H9 (cell line): ENCODE measurements at places on chromosomes 5 and 9. TPM values are rescaled to one million over a fixed set of nuclear protein-coding genes. Genes with fewer than 3 reads are reported as not detected.

DNA sequence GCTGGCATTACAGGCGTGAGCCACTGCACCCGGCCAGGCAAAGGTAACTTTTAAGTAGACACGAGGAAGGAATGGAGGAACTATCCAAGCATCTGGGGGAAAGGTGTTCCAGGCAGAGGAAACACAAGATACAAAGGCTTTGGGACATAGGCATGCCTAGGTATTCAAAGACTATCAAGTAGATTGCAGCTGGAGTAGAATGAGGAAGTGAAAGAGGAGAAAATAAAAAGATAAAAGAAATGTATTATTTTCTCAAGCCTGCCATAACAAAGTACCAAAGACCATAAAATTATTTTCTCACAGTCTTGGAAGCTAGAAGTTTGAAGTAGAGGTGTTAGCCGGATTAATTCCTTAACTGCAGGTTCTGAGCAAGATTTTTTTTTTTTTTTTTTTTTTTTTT lies 39.9 kb upstream of the GRIN3A start:
- H3K4me3 ChIP-seq: no peak overlapping the region
- H3K27ac ChIP-seq: no peak overlapping the region
- H3K4me1 ChIP-seq: no peaks in the 10 kb centered on the region
- DNase-seq: no peak
- no peaks in the 10 kb centered on the region for H3K27me3 ChIP-seq

- peak; percentile 76 for DNase-seq
- peak within 1 kb of the TSS; percentile 2; the same call in 1 of the 2 replicates for H3K4me3 ChIP-seq
These were observed at the start of gene GNA14 for GRCh38 chr9:77648234-77649108. GNA14 (minus strand) TSS chr9:77648322; CDS start chr9:77647793, 529 bp downstream.

GRCh38 chr9:100150214-100150613 lies 51.2 kb downstream of the INVS start:
- H3K4me3 ChIP-seq: no peak overlapping the region
- no peaks in the 10 kb centered on the region; the same call in none of the 2 replicates for H3K4me1 ChIP-seq
- no peak for DNase-seq
- H3K27me3 ChIP-seq: no peaks in the 10 kb centered on the region
- no peak overlapping the region for H3K27ac ChIP-seq

DNA sequence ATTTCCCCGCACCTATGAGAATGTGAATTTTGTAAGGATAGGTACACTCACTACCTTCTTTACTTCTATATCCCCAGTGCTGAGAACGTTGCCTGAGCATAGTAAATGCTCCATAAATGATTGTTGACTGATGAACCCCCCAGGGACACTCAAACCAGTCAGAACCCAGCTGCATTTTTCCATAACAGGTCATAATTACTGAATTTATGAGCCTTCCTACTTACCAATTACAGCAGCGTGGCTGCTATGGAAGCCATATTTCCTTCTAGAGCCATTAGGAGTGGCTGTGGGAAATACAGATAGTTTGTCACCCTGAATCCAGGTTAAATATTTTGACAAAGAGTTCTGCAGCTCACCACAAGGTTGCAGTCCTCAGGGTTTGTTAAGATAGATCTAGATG lies 135.0 kb downstream of the TAF11L14 start:
- H3K27me3 ChIP-seq: no peaks in the 10 kb centered on the region
- H3K36me3 ChIP-seq: no peaks in the 10 kb centered on the region; the same call in 1 of the 2 replicates
- H3K4me1 ChIP-seq: no peaks in the 10 kb centered on the region
- DNase-seq: no peak
- H3K4me3 ChIP-seq: no peak overlapping the region

GRCh38 chr5:127307868-127308267 lies 17.3 kb downstream of the MEGF10 start:
- DNase-seq: no peak
- H3K4me1 ChIP-seq: peaks cover 15% of the 10 kb centered on the region
- no peaks in the 10 kb centered on the region for H3K27me3 ChIP-seq
- H3K36me3 ChIP-seq: peaks cover 17% of the 10 kb centered on the region
- H3K27ac ChIP-seq: no peak overlapping the region

DNA sequence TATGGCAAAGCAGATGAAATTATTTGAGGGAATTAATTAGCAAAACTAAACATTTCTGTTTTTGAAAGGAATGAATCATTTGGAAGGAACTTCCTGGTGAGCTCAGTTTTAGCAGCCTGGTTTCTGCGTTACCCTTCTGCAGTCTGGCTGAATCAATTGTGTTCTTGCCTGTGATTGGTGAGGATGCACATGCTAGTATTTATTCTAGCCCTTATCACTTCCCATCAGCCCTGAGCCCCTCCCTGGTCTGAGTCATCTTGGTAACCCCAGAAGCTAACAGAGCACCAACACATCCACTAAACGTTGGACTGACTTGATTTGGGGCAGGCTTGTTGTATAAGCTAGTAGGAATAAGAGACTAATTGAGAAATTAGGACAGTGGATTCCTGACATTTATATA lies 6.6 kb downstream of the TJP2 start:
- peaks cover 14% of the 10 kb centered on the region for H3K36me3 ChIP-seq
- no peaks in the 10 kb centered on the region for H3K27me3 ChIP-seq
- peaks cover 12% of the 10 kb centered on the region for H3K4me1 ChIP-seq
- no peak for DNase-seq
- H3K27ac ChIP-seq: no peak overlapping the region

- no peak for DNase-seq
- H3K4me3 ChIP-seq: no peak overlapping the region
- H3K4me1 ChIP-seq: peaks cover 6% of the 10 kb centered on the region
- H3K27me3 ChIP-seq: no peaks in the 10 kb centered on the region
- no peak overlapping the region for H3K27ac ChIP-seq
These were observed 50.2 kb downstream of the FXN start for GRCh38 chr9:69085569-69086283.

DNA sequence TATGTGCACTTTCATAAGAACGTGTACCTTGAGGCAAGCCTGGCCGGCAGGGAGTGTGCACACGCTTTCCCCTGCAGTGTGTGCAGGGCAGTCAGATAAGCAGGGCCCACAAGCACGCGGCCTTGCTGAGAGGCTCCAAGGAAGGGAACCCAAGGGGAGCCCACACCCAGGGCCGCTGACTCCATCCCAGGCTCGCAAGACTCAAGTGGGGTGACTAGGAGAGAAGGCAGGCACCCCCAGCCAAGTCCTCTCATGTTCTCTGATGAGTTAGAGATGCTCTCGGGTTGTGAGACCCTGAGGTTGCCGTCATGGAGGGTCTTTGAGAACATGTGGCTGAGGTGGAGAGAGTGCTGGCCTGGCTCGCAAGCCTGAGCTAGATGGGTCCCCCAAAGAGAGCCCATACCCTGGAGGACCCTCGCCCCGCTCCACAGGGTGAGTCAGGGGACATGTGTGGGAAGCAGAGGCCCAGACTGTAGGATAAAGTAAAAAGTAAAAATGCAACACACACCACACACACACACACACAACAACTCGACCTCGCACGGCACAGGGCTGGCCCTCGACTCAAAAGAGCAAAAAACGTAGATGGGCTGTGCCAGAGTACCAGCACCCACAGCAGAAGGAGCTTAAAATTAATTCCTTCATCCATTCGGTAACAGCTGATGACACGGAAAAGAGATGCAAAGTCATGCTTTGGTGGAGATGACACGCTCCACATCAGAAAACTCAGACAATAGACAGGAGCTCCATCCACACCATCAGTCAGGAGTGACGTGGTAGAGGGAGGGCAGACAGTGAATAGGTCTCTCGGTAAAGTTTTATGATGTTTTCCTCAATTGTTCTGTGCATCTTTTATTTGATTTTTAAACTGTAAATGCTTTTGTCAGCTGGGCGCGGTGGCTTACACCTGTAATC lies 54.8 kb upstream of the NKD2 start:
- H3K36me3 ChIP-seq: no peaks in the 10 kb centered on the region
- no peak overlapping the region for H3K27ac ChIP-seq
- H3K4me1 ChIP-seq: no peaks in the 10 kb centered on the region
- H3K27me3 ChIP-seq: no peaks in the 10 kb centered on the region

DNA sequence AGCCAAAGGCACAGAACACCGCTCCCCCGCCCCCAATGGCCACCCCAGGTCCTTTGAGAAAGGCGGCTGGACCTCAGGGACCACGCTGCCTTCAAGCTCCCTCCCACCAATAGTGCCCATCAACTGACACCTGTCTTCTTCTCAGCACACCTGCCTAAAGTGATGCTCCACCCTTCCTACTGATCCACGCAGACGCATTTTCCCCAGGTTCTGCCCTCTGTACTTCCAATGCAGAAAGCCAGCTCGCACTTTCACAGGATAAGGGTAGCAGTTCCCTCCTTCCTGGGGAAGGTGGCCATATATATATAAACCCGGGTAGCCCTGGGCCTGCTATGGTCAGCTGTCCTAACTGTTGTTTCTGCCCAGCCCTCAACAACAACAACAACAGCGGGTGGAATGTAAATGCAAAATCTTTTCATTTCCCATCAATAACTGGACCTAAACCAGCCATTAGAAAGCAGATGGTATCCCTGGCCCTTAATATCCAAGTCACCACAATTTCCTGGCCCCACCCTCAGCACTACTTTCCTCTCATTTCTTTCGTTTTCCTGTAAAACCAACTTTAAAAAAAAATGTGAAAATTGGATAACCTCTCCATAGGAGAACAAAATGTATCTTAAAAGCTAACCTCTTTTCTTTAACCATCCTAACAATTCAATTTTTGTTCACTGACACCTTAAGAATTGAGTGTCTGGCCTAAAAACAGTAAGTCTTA lies 1.7 kb downstream of the GOLM1 start:
- H3K36me3 ChIP-seq: 0 out of 3 replicates have a peak, but pooled peaks cover under 1% of the 10 kb centered on the region
- H3K4me1 ChIP-seq: no peaks in the 10 kb centered on the region; the same call in 1 of the 2 replicates
- peak overlapping the region; percentile 86 for H3K4me3 ChIP-seq
- peaks cover 3% of the 10 kb centered on the region; the same call in 1 of the 2 replicates for H3K27me3 ChIP-seq

GRCh38 chr5:132666310-132667123 lies 7.3 kb upstream of the IL4 start:
- H3K27ac ChIP-seq: no peak overlapping the region
- H3K27me3 ChIP-seq: no peaks in the 10 kb centered on the region
- no peak overlapping the region for H3K4me3 ChIP-seq
- H3K36me3 ChIP-seq: no peaks in the 10 kb centered on the region; the same call in 1 of the 2 replicates

DNA sequence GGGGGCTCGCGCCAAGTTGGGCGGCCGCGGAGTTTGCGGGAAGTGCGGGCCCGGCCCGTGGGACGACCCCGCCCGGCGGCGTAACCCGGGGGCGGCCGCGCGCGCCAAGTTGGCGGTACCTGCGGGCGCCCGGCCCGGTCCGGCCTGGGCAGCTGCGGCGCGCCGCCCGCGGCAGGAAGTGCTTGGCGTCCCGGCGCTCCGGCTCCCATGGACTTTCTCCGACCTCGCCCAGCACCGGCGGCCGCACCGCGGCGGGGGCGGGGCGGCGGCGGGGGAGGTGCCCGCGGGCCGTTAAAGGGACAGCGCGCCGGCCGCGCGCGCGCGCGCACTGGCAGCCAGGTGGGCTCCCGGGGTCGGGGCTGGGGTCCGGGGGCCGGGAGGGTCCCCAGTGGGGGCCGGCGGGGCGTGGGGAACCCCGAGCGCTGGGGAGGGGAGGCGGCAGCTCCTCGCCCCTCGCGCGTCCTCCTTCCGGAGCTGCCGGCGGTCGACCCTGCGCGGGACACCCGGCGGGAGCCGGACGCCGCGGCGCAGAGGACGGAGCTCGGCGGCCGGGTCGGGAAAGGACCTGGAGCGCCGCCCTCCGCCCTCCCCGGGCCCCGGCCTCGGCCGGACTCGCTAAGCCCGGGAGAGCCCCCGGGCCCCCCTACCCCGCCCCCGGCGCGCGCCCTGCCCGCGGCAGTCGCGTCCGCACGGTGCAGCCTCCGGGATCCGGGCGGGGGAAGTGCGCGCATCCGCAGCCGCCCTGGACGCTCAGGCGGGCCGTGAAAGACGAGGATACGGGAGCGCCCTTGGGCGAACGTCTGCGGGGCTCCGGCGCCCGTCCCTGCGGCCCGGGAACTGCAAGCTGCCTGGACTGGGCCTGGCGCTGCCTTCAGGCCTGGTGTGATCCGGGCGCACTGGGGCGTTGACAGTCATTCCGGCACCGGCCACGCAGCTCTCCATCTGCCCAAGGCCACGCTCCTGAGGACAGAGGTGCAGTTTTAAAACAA lies at the start of gene NACC2:
TSS of gene NACC2 (minus strand) at position 220 of the 989 bp plus-strand sequence. CDS start 44,768 bp downstream, outside the sequence.
- no peak for DNase-seq
- H3K4me1 ChIP-seq: no peaks in the 10 kb centered on the region
- H3K27me3 ChIP-seq: peaks cover 3% of the 10 kb centered on the region; the same call in 1 of the 2 replicates
- H3K36me3 ChIP-seq: no peaks in the 10 kb centered on the region
- H3K4me3 ChIP-seq: peak within 1 kb of the TSS; percentile 77

DNA sequence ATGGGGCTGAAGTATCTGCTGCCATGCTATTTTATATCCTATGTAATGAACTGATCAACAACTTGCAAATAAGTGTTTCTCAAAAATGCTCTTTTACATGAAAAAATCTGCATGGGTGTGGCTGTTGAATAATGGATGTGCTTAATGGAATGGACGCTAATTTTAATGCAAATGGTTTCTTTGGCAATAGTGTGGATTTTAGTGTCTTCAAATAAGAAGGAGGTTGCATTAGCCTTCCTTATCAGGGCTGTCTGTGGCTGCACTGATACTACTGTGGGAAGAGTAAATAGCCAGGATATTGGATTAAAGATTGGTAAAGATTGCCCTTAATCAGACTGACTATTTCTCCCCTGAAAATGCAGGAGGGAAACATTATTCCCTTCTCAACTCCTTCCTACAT lies 121.9 kb upstream of the STK32A start:
- no peak overlapping the region for H3K27ac ChIP-seq
- no peak overlapping the region for H3K4me3 ChIP-seq
- H3K4me1 ChIP-seq: no peaks in the 10 kb centered on the region; the same call in 1 of the 2 replicates
- DNase-seq: no peak
- H3K27me3 ChIP-seq: no peaks in the 10 kb centered on the region

DNA sequence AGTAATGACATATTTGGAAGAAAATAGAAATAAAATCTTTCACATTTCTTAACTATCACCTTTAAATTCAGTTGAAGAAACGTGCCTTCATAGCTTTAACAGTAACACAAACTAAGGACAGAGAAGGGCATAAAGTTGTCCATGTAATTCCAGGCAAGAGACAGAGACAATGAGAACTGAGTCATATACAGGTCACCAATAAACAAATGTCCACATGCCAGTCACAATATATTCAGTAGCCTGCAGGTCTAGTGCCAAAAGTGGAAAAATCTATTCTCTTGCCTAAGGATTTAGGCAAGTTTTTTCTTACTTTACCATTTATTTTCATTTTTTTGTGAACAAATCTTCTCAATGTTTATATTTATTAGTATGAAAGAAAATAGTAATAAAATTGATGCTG lies 1711.5 kb upstream of the NUDT12 start:
- H3K36me3 ChIP-seq: no peaks in the 10 kb centered on the region
- no peak for DNase-seq
- no peak overlapping the region for H3K27ac ChIP-seq
- H3K4me3 ChIP-seq: no peak overlapping the region

GRCh38 chr9:127444921-127445850 lies 6.0 kb downstream of the RPL12 start:
- peaks cover 74% of the 10 kb centered on the region for H3K36me3 ChIP-seq
- no peaks in the 10 kb centered on the region for H3K27me3 ChIP-seq
- no peak overlapping the region for H3K27ac ChIP-seq
- H3K4me1 ChIP-seq: no peaks in the 10 kb centered on the region
- no peak overlapping the region for H3K4me3 ChIP-seq

SAXO1 gene
- 0.09 TPM in 1 of 2 replicates, not detected in the other for total RNA-seq

VCAN gene
- total RNA-seq: 271 and 278 TPM in 2 replicates

PCDHA9 gene
- total RNA-seq: 0.46 and 0.55 TPM in 2 replicates

GDNF gene
- not detected in 2 replicates for total RNA-seq

SPZ1 gene
- total RNA-seq: not detected in 2 replicates
